Endothelial cell (in vitro differentiated cells): ENCODE measurements at places on chromosomes 7 and 10. TPM values are rescaled to one million over a fixed set of nuclear protein-coding genes. Genes with fewer than 3 reads are reported as not detected.

GRCh38 chr7:91898240-91898992, 17.9 kb upstream of the MTERF1 start:
- H3K4me1 ChIP-seq: no peaks in the 10 kb centered on the region
- no peaks in the 10 kb centered on the region for H3K27me3 ChIP-seq
- no peaks in the 10 kb centered on the region for H3K36me3 ChIP-seq
- H3K4me3 ChIP-seq: no peak overlapping the region
- DNase-seq: no peak
- no peak overlapping the region for H3K27ac ChIP-seq

- no peak for DNase-seq
- H3K36me3 ChIP-seq: no peaks in the 10 kb centered on the region
- H3K4me3 ChIP-seq: no peak overlapping the region
- no peak overlapping the region for H3K27ac ChIP-seq
- peaks cover 2% of the 10 kb centered on the region for H3K27me3 ChIP-seq
Measured at GRCh38 chr7:6254866-6255265, 17.6 kb downstream of the CYTH3 start.

GRCh38 chr7:70693686-70694433, 438.1 kb upstream of the GALNT17 start:
- peaks cover 13% of the 10 kb centered on the region for H3K27me3 ChIP-seq
- peak overlapping the region; percentile 83 for H3K27ac ChIP-seq
- peak; percentile 76 for DNase-seq
- H3K4me3 ChIP-seq: peak overlapping the region; percentile 91
- peaks cover 4% of the 10 kb centered on the region for H3K36me3 ChIP-seq
- peaks cover 35% of the 10 kb centered on the region for H3K4me1 ChIP-seq

DNA sequence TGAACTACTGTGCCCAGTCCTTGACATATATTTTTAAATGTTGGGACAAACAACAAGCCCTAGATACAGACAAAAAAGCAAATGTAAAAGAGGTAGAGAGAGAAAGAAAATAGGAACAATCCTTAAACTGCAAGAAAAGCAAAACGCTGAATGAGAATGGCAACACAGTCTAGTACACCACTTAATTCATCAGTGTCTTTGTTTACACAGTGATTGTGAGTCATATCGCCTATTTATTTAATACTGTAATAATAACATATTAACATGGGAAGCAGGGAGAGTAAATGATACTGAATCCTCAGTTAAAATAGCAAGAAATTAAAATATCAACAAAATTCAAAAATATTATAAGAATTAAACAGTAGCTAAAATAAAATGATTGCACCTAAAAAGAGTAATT, 9.8 kb upstream of the LRRTM3 start:
- H3K4me3 ChIP-seq: no peak overlapping the region
- no peaks in the 10 kb centered on the region for H3K36me3 ChIP-seq
- H3K27me3 ChIP-seq: peaks cover 2% of the 10 kb centered on the region
- no peak overlapping the region for H3K27ac ChIP-seq
- H3K4me1 ChIP-seq: no peaks in the 10 kb centered on the region
- DNase-seq: no peak

GRCh38 chr7:130884437-130885417, 150.7 kb upstream of the KLF14 start:
- peaks cover 5% of the 10 kb centered on the region for H3K27me3 ChIP-seq
- no peak overlapping the region for H3K4me3 ChIP-seq
- H3K36me3 ChIP-seq: peaks cover 3% of the 10 kb centered on the region
- no peak for DNase-seq
- H3K27ac ChIP-seq: no peak overlapping the region
- H3K4me1 ChIP-seq: peaks cover 23% of the 10 kb centered on the region

GRCh38 chr10:132913559-132914115, 28.7 kb downstream of the CFAP46 start:
- H3K4me1 ChIP-seq: no peaks in the 10 kb centered on the region
- H3K36me3 ChIP-seq: no peaks in the 10 kb centered on the region
- DNase-seq: no peak
- H3K4me3 ChIP-seq: no peak overlapping the region

GRCh38 chr10:46106410-46107255, 60.6 kb upstream of the MSMB start:
- H3K27me3 ChIP-seq: peaks cover 15% of the 10 kb centered on the region
- peaks cover 6% of the 10 kb centered on the region for H3K36me3 ChIP-seq
- peak overlapping the region; percentile 87 for H3K4me3 ChIP-seq
- H3K27ac ChIP-seq: no peak overlapping the region
- DNase-seq: peak; percentile 54

- peak; percentile 47 for DNase-seq
- peak within 1 kb of the TSS; percentile 99 for H3K4me3 ChIP-seq
Measured at GRCh38 chr7:100585511-100586265, at the start of gene LRCH4. TSS of gene LRCH4 (minus strand) at chr7:100586129. CDS start at chr7:100586100, 29 bp downstream.

DNA sequence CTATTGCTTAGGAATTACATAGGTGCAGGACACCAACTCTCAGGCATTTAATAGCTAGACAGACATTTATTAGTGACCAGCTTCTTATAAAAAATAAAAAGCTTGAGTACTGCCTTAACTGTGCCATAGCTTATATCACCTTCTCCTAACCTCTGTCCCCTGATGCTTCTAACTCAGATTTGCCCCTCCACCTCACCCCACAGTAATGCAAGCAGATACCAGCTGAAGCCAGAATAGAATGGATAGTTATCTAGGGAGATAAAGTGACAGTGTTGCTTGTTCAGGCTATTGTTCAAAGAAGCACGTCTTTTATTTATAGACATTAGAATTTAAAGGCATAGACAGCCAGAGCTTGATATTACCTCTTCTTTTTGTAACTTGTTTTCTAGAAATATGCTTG, 99.6 kb upstream of the GLCCI1 start:
- H3K4me1 ChIP-seq: no peaks in the 10 kb centered on the region
- no peaks in the 10 kb centered on the region for H3K27me3 ChIP-seq
- no peak for DNase-seq
- no peak overlapping the region for H3K27ac ChIP-seq
- no peaks in the 10 kb centered on the region for H3K36me3 ChIP-seq

GRCh38 chr7:154902600-154903082, 100.3 kb downstream of the PAXIP1 start:
- peaks cover 1% of the 10 kb centered on the region for H3K27me3 ChIP-seq
- DNase-seq: no peak
- no peak overlapping the region for H3K27ac ChIP-seq
- H3K36me3 ChIP-seq: no peaks in the 10 kb centered on the region

- peaks cover 5% of the 10 kb centered on the region for H3K4me1 ChIP-seq
- H3K27me3 ChIP-seq: peaks cover 10% of the 10 kb centered on the region
- H3K4me3 ChIP-seq: peak within 1 kb of the TSS; percentile 88
- H3K36me3 ChIP-seq: no peaks in the 10 kb centered on the region
- peak within 1 kb of the TSS; percentile 5 for H3K27ac ChIP-seq
Measured at GRCh38 chr7:73718905-73719805, at the start of gene STX1A. TSS of gene STX1A (minus strand) at chr7:73719669. CDS start at chr7:73719631, 38 bp downstream.

MEPCE gene
- total RNA-seq: 30.5 TPM

ACTA2 gene
- total RNA-seq: 98.5 TPM

NRF1 gene
- 18.1 TPM for total RNA-seq
